T-cell (primary cell): ENCODE measurements at places on chromosomes 3 and 15. TPM values are rescaled to one million over a fixed set of nuclear protein-coding genes. Genes with fewer than 3 reads are reported as not detected.

DNA sequence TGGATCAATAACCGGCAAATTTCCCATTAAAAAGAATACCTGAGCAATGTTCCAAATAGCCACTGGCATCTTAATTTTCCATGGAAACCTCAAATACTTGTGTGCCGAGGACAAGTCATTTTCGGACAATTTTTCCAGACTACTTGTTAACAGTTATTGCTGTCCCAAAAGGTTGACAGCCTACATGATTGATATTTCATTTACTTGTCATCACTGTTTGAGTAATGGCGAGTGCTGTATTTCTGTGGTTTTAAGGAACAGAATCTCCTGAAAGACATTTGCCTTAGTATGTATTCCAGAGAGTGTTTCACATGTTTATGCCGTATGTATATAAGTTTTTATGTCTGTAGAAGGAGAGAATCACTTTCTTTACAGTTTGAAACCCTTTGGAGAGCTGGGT lies 36.7 kb downstream of the MAP2K5 start:
- peaks cover 3% of the 10 kb centered on the region for H3K36me3 ChIP-seq
- no peaks in the 10 kb centered on the region for H3K27me3 ChIP-seq
- H3K4me1 ChIP-seq = no peaks in the 10 kb centered on the region
- no peak overlapping the region for H3K27ac ChIP-seq
- no peak for DNase-seq

DNA sequence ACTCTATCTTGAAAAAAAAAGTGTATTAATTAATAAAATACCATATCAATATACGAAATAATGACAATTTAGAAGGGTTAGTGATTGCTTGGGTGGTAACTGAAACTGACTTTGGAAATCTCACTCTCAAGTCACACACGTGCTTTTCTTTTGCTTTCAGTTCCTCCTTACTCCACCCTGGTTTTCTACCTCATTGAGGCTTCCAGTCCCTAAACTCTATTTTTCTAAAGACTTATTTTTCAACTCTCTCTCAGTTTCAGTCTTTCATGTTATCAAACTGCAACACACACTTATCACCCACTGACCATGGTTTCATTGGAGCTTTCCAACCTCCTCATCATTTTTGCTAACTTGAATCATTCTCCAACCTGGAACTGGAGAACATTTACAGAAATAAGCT lies 23.5 kb downstream of the IL12A start:
- H3K36me3 ChIP-seq = no peaks in the 10 kb centered on the region
- no peak overlapping the region for H3K4me3 ChIP-seq
- no peak for DNase-seq
- H3K4me1 ChIP-seq = no peaks in the 10 kb centered on the region
- H3K27me3 ChIP-seq = no peaks in the 10 kb centered on the region

DNA sequence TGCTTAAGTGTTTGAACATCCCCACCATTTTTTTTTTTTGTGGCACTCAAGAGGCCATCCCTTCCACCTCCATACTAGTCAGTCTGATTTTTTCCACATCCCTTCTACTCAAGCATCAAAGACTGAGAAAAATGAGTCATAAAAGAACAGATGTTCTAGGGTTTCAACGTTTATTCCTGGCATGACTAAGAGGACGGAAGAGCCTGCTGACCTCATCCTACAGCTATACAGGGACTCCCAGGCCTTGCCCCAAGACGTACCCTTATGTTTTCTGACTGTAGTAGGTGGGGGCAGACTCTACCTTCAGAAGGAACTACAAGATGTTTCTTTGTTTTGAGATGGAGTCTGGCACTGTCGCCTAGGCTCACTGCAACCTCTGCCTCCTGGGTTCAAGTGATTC lies 3.3 kb upstream of the ITPKA start:
- H3K27ac ChIP-seq = no peak overlapping the region
- peaks cover 44% of the 10 kb centered on the region for H3K27me3 ChIP-seq
- no peak overlapping the region for H3K4me3 ChIP-seq
- H3K36me3 ChIP-seq = no peaks in the 10 kb centered on the region
- DNase-seq = no peak

- H3K27me3 ChIP-seq = peaks cover 31% of the 10 kb centered on the region
- no peak overlapping the region for H3K27ac ChIP-seq
- H3K4me3 ChIP-seq = peak overlapping the region; percentile 80
Observed at GRCh38 chr15:76340198-76340802, 3.7 kb downstream of the ISL2 start.

Gene CKMT1B
- not detected for total RNA-seq

- H3K27me3 ChIP-seq = no peaks in the 10 kb centered on the region
- H3K4me1 ChIP-seq = peaks cover 14% of the 10 kb centered on the region
- no peak overlapping the region for H3K27ac ChIP-seq
Observed at GRCh38 chr3:72134989-72135451, 350.1 kb upstream of the PROK2 start.

Gene DPPA2
- total RNA-seq = not detected

DNA sequence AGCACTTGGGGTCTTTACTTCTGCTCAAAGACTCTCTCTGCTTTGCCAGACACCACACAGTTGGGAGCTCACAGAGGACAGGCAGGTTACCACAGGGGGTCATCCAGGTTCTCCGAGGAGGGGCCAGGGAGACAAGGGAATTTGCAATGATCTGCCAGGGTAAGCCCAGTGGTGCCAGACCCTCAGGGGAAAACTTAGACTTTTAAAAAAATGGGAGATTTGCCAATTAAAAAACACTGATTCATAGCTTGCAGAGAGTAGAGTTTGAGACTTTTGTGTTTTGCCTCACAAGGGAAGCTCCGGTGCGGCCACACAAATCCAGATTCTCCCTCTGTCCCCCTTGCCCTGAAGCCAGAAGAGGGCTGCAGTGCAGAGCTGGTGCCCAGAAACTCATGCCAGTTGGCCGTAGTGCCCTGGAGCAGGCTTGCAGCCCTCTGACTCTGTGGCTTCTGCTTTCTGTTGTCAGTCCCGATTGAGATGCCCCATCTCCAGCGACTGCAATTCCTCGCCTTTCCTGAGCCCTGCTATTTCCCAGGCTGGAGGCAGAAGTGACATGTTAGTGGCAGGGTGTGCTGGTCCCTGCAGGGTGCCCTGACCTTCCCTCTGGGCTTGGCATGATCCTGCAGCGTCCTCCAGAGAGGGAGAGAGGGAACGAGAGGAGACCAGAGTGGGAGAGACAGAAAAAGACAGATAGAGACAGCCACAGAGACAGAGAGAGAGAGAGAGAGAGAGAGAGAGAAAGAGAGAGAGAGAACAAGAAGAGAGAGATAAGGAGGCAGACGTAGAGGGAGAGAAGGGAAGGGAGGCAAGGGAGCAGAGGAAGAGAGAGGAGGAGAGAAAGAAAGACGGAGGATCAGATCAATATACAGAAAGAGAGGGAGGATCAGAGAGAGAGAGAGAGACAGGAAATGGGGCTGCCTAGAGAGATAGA lies 46.0 kb downstream of the RHCG start:
- H3K4me1 ChIP-seq = no peaks in the 10 kb centered on the region
- no peak overlapping the region for H3K27ac ChIP-seq
- no peak overlapping the region for H3K4me3 ChIP-seq

GRCh38 chr15:84001655-84002054 lies 233.9 kb upstream of the GOLGA6L4 start:
- no peaks in the 10 kb centered on the region for H3K4me1 ChIP-seq
- no peaks in the 10 kb centered on the region for H3K36me3 ChIP-seq
- H3K27ac ChIP-seq = no peak overlapping the region
- no peak for DNase-seq
- H3K4me3 ChIP-seq = no peak overlapping the region

DNA sequence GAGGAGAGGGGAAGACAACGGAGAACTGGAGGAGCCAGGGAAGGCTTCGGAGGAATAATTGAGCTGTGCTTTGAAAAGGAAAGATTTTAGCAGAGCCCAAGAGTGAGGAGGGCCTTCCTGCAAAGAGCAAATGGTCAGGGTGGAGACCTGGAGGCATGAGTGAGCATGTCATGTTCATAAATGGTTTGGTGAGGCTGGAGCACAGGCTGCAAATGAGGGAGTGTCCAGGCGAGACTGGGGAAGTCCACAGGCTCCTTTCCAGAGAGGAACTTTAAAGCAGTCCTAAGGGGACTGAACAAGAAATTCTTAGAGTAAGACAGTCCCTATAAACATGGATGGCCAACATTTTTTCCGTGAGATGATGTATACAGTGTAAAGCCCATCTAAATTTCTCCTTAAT lies 108.8 kb downstream of the THSD4 start:
- DNase-seq = no peak
- H3K4me1 ChIP-seq = no peaks in the 10 kb centered on the region
- peaks cover 3% of the 10 kb centered on the region for H3K27me3 ChIP-seq
- H3K36me3 ChIP-seq = no peaks in the 10 kb centered on the region
- no peak overlapping the region for H3K27ac ChIP-seq
- no peak overlapping the region for H3K4me3 ChIP-seq

DNA sequence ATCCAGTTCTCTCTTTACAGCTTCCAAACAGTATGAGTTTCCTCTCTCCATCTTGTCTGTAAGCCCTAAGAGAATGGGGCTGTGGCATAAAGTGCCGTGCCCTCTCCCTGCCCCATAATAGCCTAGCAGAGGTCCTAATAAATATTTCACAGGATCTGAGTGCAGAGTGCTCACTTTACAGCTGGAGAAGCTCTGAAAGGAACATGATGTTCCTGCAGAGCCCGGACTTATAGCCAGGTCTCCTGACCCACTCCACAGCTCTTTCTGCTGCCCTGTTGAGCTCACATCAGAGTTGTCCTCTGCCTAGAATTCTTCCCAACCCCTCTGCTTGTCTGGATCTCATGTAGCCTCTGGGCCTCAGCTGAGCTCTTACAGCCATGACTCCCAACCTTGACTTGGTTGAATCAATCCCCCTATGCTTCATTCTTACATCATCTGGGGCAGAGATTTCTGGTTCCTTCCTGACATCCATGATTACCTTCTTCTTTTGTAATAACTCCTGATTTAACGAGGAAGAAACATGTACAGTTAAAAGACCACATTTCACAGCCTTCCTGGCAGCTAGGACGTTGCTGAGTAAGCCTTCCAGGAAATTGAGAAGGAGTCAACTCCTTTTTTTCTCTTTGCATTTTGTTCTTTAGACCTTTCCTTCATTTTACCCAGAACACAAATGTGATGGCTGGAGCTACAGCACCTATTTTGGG lies 135.3 kb downstream of the RPLP1 start:
- no peaks in the 10 kb centered on the region for H3K36me3 ChIP-seq
- H3K27ac ChIP-seq = no peak overlapping the region
- no peak overlapping the region for H3K4me3 ChIP-seq
- H3K4me1 ChIP-seq = no peaks in the 10 kb centered on the region
- no peak for DNase-seq

DNA sequence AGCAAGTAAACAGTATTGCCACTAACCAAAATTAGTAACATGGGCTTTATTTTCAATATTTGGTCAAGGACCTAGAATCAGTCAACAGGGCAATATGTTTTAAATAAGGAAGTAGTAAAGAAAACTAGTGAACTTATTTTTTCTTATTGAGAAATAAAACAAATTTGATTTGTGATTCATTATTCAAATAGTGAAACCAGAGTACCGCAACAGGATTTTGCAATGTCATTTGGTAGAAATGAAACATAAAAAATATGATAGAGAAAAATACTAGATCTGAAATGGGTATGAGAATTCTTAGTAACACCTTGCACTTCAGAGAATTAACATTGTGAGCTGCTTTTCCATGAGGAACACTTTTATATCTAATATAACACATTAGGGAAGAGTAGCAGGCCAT lies 291.8 kb upstream of the GBE1 start:
- H3K36me3 ChIP-seq = no peaks in the 10 kb centered on the region
- H3K27ac ChIP-seq = no peak overlapping the region
- H3K27me3 ChIP-seq = no peaks in the 10 kb centered on the region
- H3K4me1 ChIP-seq = no peaks in the 10 kb centered on the region

Gene NUP210
- total RNA-seq = 123 TPM

DNA sequence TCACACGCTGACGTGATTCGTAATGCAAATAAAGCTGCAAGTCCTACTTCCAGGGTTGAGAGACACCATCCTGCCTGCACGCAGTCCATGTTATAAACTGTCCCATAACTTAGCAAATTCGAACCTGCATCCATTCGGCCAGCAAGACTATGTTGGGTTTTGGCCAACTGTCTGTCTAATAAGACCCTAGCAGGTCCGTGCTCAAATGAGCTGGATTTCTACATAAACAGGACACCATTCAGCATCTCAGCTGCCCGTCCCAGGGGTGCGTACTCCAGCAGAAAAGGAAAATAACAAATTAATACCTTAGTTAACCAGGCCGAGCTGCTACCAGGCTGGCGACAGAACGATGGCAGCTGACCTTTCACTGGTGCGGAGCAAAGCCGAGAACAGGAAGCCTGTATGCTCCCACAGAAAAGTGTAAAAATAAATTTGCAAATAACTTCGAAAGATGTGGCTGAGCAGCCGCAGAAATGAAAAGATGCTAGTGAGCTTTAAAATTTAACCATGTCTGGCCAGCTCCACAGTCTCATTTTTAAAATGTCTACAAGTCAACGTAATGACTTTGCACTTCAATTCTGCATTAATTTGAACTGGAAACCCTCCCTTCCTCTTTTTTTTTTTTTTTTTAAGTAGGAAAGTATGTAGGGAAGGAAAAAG lies 97.1 kb upstream of the SNRPA1 start:
- no peaks in the 10 kb centered on the region for H3K36me3 ChIP-seq
- no peak for DNase-seq
- H3K4me3 ChIP-seq = peak overlapping the region; percentile 14
- no peaks in the 10 kb centered on the region for H3K4me1 ChIP-seq
- H3K27ac ChIP-seq = no peak overlapping the region

Gene TRPM1
- total RNA-seq = not detected

- peaks cover 2% of the 10 kb centered on the region for H3K27me3 ChIP-seq
- H3K4me1 ChIP-seq = no peaks in the 10 kb centered on the region
- H3K27ac ChIP-seq = no peak overlapping the region
- H3K4me3 ChIP-seq = no peak overlapping the region
- DNase-seq = no peak
- no peaks in the 10 kb centered on the region for H3K36me3 ChIP-seq
Observed at GRCh38 chr3:178455226-178455625, 81.0 kb upstream of the KCNMB2 start.

DNA sequence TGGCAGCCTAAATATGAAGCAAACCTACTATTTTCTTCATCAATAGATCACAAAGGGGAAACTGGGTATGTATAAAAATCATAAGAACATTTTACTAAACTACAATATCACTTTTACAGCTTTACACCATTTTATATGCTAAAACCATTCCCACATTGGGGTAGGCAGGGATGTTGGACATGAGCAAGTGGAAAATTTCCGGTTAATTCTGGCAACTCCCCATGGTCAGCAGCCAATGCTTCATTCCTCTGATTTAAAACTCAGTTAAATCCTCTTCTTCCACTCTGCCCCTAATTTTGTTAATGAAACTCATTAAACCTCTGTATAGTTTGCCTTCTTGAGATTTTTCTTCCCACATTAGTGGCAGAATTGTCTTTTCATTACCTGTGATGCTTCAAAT lies 552.5 kb upstream of the NECTIN3 start:
- H3K27me3 ChIP-seq = no peaks in the 10 kb centered on the region
- no peak overlapping the region for H3K27ac ChIP-seq
- H3K4me3 ChIP-seq = no peak overlapping the region

Gene LARP6
- total RNA-seq = not detected

DNA sequence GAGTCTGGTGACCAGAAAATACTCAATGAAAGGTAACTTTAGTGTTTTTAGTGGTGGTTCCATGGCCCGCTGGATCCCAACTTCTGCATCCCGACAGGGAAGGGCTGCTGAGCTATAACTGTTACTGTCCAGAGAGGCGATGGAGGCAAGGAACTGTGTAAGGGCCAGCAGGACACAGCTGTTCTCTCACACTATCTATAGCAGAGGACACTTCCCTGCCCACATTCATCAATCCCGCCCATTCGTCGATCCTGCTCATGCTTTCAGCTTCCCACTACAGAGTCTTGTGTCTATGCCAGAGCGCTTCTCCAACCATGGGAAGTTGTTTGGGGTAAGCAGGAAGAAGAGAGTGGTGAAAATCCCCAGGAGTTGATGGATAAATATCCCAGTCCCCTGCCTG lies 8.4 kb downstream of the COLQ start:
- H3K4me1 ChIP-seq = no peaks in the 10 kb centered on the region
- no peak overlapping the region for H3K4me3 ChIP-seq
- no peak overlapping the region for H3K27ac ChIP-seq
- no peaks in the 10 kb centered on the region for H3K36me3 ChIP-seq
- no peaks in the 10 kb centered on the region for H3K27me3 ChIP-seq
